ENCODE measurements at places on chromosomes 7 and 10. TPM values are rescaled to one million over a fixed set of nuclear protein-coding genes. Genes with fewer than 3 reads are reported as not detected.

GRCh38 chr10:124677749-124678556 is 66.2 kb downstream of the FAM53B start:
- peak; percentile 23 for DNase-seq

- DNase-seq: peak; percentile 97
These were observed 5.5 kb upstream of the OPN1SW start for GRCh38 chr7:128781126-128781525.

DNA sequence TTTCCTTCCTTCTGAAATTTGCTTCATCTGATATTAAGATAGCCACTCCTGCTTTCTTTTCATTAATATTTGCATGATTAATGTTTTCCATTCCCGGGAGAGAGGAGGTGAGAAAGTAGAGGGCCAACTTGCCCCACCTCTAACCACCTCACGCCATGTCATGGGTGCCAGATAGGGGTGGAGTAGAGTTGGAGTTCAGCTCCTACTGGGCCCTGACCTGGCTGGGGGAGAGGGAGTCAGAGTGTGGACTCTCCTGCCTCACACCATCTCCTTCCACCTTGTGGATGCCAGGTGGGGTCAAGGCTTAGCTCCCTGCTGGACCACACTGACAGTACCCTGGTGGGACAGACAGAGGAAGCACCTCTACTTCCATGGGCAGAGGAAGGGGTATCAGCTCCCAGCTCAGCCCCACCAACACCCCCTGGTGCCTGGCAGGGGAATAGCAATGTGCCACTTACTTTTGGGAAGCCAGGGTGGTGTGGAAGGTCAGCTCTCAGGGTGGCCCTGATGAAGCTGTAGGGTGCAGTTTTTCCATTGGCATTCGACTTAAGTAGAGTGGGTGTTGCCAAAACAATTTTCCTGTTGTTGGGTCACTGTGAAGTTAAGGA is 28.0 kb downstream of the CHST12 start:
- DNase-seq: no peak

NUPR2 gene
- not detected for total RNA-seq
